ENCODE measurements at places on chromosomes 6 and 20.

GRCh38 chr20:60138256-60139220 is 180.3 kb downstream of the CDH26 start:
- peak; percentile 96 for DNase-seq

- DNase-seq, result no peak
These were observed 94.0 kb downstream of the RNGTT start for GRCh38 chr6:88869263-88870020.

GRCh38 chr6:106534564-106534982 is 94.7 kb downstream of the RTN4IP1 start:
- DNase-seq, result no peak

DNA sequence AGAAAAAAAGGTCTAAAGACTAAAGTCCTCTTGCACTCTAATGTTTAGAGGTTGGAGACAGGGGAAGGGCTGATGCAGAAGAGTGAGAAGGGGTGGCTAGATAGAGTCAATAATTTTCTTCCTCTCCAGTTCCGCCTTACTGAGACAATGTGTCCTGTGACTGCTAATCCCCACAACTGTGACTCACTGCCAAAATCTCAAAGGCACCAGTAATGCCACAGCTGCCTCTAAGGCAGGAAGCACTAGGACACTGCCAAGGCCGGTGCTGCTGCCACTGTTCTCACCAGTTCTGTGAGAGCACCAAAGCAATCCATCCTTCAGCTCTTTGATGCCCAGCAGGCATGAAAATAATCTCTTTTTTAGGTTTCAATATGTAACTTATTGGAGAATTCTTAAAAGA is 701.9 kb upstream of the MAP3K7 start:
- DNase-seq, result no peak

DNA sequence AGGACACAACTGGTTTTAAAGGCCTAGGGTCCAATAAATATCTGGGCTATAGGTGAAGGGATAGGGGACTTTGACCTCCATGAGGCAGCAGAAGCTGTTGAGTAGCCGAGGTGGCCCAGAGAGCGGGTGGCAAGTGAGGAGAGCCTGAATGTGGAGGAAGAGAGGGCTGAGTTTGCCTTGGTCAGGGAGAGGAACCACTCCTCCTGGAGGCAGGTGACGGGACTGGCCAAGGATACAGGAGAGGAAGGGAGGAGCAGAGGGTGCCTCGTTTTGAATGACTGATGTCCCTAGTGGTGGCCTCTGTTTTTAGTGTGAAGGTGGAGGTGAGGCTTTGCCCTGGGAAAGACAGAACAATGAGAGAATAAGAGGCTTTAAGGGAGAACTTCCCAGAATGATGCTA is 19.1 kb upstream of the AAR2 start:
- DNase-seq, result peak; percentile 7

GRCh38 chr6:166400181-166400580 is 17.4 kb upstream of the MPC1 start:
- no peak for DNase-seq

- DNase-seq, result no peak
These were observed 144.1 kb upstream of the RUNX2 start for GRCh38 chr6:45184040-45184439.

- no peak for DNase-seq
These were observed 156.5 kb downstream of the BTBD3 start for GRCh38 chr20:12074111-12074655.

DNA sequence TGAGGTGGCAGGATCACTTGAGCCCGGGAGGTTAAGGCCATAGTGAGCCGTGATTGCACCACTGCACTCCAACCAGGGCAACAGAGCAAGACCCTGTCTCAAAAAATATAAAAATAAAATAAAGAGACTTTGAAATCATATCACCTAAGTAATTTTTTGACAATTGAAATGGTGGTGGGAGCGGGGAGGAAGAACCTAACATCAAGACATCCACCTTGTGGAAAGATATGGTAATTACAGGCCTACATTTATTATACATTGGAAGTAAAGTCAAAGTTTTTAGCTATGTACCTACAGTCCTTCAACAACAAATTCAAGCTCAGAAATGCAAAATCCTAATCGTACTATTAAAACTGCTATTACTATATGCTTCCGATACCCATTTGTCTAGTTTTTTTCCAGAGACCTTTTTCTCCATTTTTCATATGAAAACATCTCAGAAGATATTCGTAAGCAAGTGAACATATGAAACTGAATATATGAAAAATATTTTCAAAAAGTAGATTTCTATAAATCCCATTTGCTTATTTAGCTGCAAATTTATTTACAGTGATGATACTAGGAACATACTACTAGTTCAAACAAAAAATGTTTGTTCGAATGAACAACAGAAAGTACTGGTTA is 83.3 kb downstream of the SYCP2 start:
- DNase-seq, result peak; percentile 49

- DNase-seq, result no peak
These were observed 126.9 kb upstream of the ARMC2 start for GRCh38 chr6:108721286-108721685.

DNA sequence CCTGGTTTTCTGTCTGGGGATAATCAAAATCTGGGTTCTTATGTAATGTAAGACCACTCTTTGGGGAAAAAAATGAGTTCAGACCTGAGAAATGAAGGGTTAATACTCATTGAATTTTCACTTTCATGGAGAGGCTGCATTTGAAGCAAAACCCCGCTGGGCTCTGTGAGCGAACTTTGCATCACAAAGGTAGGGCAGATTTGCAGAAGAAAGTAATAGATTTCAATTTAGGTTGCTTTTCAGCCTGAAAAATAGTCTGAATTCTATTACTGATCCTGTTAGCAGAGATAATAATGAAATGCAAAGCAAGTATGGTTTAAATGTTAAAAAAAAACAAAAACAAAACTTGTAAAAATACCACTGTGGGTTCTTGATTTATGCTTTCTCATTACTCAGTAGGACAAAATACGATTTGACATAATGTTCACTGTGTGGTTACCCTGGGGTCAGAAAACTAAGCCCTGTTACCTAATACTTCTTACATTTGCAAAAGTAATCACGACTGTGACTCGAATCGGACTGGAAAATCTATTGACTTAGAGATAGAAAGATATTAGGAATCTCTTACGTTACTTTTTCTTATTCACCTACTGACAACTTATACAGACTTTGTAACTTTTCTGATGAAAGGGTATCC is 72.2 kb downstream of the UST start:
- DNase-seq, result no peak

DNA sequence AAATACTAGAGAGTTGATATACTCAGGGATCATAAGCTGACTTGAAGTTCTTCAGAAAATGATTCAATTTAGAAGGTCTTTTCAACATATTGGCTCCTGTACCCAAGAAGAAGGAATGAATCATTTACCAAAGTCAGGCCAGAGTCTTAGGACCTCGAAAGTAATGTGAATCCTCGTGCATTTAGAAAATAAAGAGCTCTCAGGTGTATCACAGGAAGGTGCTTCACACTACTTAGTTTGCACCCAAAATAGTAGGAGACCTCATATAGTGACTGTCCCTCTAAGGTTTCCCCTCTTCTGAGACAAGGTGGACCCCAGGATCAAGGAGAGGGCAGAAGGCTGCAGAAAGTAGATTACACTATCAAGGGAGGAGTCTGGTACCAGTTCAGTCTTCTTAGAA is 71.8 kb downstream of the F13A1 start:
- DNase-seq, result no peak

DNA sequence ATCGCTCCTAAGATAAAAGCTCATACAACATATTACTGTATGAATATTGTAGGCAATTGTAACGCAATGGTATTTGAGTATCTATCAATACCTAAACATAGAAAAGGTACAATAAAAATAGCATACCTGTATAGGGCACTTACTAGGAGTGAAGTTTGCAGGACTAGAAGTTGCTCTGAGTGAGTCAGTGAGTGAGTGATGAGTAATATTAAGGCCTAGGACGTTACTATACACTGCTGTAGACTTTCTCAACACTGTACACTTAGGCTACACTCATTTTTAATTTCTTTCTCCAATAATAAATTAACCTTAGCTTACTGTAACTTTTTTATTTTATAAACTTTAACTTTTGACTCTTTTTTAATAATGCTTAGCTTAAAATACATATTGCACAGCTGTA is 546.9 kb downstream of the HACE1 start:
- DNase-seq, result no peak

- no peak for DNase-seq
These were observed 2.6 kb downstream of the SENP6 start for GRCh38 chr6:75604294-75604693.

GRCh38 chr6:53751417-53751816 is 43.4 kb upstream of the LRRC1 start:
- DNase-seq, result no peak

DNA sequence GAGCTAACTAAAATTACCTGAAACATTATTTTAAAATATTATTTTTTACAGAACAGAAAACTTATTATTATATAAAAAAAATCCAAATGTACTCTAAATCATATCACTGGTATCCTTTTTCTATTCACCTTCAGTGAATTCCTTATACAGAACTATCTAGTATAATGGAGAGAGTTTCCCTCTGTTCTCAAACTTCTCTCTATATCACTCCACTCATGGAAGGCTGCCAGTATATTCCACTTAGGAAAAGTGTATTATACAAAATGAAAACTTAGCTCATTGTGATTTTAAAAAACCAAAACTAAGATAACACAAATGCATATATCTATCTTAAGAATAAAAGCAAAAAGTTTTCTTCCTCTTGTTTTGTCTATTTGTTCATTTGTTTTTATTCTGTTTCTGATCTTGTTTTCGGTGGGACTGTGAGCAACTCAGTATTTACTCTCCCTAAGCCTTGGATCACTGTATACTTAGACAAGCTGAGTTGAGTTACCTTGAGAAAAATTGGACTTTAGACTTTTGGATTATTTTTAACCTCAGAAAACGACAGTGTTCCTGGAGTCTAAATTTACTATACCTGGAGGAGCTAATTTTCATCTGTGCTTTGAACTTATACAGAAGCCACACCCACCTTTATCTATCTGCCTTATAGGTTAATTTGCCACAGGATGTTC is 61.4 kb downstream of the GPR63 start:
- DNase-seq, result no peak

DNA sequence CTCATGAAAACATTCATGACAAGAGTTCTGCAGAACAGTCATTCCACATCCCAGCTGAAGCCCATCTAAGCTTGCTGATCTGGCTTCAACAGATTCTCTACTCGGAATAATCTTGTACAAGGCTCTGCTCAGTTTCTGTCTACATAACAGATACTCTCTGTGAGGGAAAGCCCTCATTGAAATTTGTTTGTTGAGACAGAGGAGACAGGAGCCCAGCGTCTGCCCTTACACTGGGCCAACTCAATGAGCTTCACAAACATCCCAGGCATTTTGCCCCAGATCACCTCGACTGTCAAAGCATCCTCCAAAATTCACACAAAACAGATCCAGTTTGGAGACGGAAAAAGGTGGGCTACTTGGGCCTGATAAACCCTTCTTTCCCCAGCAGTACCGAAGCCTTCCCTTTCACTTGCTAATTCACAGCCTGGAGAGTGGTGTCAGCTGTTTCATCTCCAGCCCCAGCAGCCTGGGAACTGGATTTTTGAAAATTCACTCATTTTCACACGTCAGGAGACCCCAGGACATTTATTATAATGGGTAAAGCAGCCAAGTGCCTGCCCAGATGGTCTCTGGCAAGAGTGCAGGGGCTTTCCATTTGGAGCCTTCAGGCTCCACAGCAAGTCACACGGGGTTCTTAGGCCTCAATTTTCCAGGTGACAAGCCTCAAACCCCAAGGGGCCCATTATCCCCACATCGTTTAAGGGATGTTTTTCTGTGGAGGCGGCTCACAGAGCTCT is 7.3 kb downstream of the CCDC167 start:
- DNase-seq, result no peak

DNA sequence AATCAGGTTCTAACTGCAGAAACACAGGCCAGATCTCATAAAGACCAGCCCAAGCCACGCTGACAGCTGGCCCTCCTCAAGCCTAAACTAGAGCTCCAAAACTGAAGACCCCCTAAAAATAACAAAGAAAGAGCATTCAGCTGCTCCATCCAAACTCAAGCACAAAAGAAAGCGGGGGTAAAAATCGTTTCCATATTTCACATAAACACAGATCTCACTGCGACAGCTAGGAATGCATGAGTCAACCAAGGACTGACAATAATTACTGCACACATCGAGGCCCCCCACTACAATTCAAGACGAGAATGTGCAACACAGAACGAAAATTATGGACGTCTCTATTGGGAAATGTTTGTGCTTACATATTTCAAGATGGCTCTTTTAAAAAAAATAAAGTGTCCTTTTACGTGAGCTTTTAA is 31.1 kb downstream of the CNKSR3 start:
- no peak for DNase-seq

DNA sequence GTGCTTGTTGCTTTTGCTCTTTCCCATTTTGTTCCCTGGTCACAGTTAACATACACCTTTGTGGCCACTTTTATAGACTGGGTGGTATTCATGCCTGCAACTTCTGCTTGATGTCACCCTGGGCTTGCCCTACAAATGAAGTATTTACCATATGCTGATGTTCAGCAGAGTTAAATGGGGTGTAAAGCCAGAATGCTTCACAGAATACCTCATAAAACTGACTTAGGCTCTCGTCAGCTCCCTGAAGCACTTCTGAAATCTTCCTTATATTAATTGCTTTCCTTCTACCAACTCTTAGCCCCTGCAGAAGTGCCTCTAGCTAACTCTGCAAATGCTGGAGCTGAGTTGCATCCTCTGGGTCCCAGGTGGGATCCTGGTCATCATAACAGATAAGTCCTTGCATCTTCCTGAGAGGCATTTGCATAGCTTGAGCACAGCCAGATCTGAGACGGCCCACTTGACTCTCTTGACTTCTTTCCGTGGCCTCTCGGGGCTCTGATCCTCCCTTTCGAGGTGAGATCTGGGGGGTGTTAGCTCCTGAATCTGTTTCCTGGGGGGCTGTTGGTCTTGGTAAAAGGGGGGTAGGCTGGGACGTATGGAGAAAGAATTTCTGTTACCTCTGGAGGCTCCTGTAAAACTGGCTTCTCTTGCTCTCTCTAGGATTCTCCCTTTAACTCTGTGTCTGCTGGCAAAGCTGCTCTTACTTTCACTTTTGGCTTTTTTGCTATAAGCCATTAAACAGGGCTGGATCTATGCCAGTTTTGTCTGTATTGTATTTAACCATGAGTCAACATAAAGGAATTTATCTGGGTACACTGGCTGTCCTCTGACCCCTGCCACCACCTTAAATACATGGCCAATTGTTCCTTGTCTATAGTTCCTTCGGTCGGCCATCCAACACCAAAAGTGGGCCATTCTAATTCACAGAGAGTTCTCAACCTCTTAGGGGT is 223.0 kb upstream of the SYNCRIP start:
- DNase-seq, result no peak

DNA sequence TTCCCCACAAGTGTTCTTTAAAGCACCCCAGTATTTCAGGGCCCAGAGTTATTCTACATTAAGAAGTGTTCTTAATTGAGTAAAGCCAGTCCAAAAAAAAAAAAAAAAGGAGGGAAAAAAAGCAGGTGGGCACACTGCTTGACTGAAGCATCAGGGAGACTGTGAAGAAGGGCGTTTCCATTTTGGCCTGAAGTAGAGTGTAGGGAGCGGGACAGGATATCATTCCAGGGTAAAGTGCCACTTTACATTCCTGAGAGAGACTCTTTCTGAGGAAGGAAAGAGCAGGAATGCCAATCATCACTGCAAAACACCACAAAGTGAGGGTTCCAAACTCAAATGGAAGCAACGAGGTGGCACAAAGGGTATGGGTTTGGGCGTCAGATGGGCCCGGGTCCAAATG is 54.1 kb upstream of the BEND6 start:
- DNase-seq, result no peak
